Astrocyte of the cerebellum (primary cell): ENCODE measurements at places on chromosomes 1 and 21.

- DNase-seq: no peak
These were observed 213.9 kb upstream of the LYPLAL1 start for GRCh38 chr1:218959784-218960183.

DNA sequence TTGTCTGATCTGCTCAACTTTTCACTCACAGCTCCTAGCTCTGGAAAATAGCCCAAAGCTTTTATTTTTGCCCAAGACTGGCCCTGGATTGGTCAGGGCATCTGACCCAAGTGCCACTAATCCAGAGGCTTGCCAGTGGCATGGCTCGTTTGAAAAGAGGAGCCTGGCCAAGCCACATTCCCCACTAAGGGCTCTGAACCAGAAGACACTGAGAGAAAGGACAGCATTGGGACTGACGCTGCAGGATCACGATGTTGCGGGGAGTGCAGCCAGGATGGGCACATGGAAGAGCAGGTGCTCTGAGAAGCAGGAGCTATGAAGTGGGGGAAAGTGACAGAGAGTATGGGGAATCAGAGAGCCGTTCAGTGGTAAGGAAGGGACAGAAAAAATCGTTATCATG, 44.9 kb upstream of the TSPAN2 start:
- no peak for DNase-seq

DNA sequence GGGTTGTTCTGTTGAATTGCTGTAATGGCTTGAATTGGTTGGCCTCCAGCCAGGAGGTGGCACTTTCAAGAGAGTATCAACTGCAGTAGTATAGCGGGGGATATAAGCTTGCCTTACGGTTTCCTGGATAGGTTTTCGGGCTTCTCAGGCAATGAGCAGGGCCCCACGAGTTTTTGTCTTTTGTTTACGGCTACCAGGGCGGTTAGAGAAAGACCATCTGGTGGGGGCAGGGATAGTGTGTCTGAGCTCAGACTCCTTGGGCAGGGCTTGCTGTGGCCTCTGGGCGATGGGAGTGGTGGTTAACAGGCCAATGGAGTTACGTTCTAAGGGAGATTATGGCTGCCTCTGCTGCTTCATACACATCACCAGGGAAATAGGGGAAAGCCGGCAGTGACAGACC, 62.8 kb downstream of the DTL start:
- DNase-seq: no peak

GRCh38 chr1:26337206-26337535, 16.8 kb downstream of the CRYBG2 start:
- DNase-seq: no peak

GRCh38 chr1:183760661-183761060, 44.3 kb upstream of the RGL1 start:
- no peak for DNase-seq

DNA sequence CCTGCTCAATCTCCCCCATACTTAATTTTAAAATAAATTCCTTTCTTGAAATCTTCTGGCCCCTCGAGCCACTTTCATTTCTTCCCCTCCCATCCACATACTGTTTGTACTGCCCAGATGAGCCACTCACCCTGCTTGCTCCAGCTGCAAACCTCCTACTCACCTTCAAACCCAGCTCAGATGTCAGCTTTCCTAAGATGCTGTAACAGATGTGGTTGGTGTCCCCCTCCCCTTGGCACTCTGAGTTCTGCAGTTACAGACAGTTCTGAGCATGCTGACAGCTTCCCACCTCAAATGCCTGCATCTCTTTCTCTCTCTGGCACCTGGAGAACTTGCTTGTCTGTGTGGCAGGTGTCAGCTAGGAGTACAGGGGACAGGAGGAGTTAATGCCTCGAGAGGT, 106.7 kb downstream of the PTPRU start:
- no peak for DNase-seq

GRCh38 chr1:205170532-205171269, 40.8 kb downstream of the DSTYK start:
- DNase-seq: no peak

- no peak for DNase-seq
These were observed 77.7 kb downstream of the KIRREL1 start for GRCh38 chr1:158071138-158071537.

GRCh38 chr1:59926381-59927123, at the start of gene CYP2J2:
TSS of gene CYP2J2 (minus strand) at chr1:59926773. CDS start at chr1:59926746, 27 bp downstream.
- no peak for DNase-seq

DNA sequence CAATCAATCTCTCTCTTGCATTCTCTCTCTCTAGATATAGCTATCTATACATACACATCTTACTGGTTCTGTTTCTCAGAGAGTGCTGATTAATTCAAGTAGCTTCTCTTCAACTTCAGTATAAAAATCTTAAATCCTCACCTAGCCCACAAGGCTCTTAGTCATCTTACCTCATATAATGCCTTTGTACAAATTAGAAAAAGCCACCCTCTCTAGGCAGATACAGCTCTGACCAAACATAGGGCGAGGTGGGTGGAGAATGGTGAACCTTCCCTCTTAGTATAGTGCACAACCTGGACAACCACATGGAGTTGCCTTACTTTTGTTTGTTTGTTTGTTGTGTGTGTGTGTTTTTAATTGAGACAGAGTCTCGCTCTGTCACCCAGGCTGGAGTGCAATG, 5.1 kb upstream of the INAVA start:
- no peak for DNase-seq

GRCh38 chr1:29900712-29901111, 664.4 kb downstream of the PTPRU start:
- DNase-seq: no peak

DNA sequence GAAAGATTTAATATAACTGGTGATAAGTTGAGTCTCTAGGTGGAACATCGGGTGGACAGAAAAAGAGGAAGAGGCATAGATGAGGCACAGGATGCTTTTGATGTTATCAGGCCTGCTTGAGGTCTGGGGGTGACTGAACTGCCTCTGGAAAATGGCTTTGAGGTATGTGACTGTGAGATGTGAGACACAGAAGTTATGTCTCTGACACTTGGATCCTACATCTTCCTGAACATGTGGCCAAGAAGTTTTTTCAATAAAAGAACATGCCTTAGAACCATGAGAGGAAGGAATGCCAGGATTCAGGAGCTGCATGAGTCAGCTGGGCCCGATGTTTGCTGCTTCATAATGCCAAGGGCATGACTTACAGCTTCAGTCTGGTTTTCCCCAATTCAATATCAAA, 11.5 kb upstream of the AIM2 start:
- peak; percentile 38 for DNase-seq

- no peak for DNase-seq
These were observed 32.2 kb downstream of the CXADR start for GRCh38 chr21:17545007-17545406.

DNA sequence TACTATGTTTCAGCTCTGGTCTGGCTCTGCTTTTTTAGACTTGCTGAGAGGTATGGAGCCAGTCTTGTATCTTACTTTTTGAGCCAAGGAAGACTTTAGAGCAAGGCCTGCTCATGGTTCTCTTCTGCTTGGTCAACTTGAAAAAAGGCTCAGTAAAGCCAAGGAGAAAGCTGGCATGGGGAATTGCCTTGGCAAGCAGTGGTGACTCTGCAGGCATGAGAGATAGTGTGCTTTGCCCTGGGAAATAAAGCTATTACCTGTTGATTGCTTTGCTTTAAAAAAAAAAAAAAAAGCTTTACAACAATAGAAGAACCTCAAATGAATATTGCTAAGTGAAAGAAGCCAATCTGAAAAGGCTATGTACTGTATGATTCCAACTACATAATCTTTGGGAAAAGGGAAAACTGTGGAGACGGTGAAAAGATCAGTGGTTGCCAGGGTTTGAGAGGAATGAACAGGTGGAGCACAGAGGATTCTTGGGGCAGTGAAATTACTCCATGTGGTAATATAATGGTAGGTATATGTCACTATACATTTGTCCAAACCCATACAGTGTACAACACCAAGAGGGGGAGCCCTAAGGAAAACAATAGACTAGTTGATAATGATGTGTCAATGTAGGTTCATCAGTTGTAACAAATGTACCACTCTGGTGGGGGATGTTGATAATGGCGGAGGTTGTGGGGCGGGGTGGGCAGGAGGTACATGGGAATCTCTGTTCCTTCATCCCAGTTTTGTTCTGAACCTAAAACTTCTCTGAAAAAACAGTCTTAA, 87.6 kb downstream of the HMCN1 start:
- no peak for DNase-seq

- DNase-seq: peak; percentile 91
These were observed 2.7 kb upstream of the ANXA9 start for GRCh38 chr1:150979092-150980056.

DNA sequence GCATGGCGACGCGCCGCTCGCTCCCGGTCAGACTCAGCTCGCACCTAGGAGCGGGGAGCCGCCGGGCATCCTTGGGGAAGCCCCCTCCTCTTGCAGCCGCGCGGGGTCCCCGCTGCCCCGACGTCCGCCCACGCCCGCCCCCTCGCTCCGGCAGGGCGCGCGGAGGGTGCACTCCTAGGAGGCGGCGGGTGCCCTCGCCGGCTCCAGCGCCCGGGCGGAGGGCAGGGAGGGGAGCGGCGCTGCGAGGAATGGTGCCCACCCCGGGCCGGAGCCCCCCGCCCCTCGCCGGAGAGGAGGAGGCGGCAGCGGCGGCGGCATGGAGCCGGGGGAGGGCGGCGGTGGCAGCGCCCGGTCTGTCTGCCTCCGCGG, 488 bp downstream of the FAM78B start:
- DNase-seq: no peak

- no peak for DNase-seq
These were observed 40.1 kb upstream of the CXADR start for GRCh38 chr21:17472592-17473271.

GRCh38 chr21:42164064-42164789, 54.7 kb upstream of the ABCG1 start:
- no peak for DNase-seq

GRCh38 chr1:33255347-33256220, 708 bp upstream of the ZNF362 start:
- no peak for DNase-seq

DNA sequence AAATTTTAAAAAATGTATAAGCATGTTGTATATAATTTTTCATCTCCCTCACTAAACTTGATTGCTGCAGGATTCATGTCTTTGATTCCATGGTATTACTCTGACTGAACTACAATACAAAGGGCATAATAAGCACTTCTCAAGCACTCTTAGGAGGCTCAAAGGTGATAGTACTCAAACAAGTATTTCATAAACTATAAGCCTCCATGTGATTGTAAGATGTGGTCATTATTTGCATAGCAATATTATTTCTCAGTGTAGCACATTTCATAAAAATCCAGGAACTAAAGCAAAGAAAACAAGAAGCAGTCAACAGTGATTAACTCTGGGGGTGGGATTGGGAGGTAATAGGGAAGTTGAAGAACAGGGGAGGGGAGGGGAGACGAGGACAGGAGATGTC, 106.2 kb upstream of the DPT start:
- DNase-seq: no peak

- no peak for DNase-seq
These were observed 61.2 kb upstream of the CASZ1 start for GRCh38 chr1:10857687-10858086.

DNA sequence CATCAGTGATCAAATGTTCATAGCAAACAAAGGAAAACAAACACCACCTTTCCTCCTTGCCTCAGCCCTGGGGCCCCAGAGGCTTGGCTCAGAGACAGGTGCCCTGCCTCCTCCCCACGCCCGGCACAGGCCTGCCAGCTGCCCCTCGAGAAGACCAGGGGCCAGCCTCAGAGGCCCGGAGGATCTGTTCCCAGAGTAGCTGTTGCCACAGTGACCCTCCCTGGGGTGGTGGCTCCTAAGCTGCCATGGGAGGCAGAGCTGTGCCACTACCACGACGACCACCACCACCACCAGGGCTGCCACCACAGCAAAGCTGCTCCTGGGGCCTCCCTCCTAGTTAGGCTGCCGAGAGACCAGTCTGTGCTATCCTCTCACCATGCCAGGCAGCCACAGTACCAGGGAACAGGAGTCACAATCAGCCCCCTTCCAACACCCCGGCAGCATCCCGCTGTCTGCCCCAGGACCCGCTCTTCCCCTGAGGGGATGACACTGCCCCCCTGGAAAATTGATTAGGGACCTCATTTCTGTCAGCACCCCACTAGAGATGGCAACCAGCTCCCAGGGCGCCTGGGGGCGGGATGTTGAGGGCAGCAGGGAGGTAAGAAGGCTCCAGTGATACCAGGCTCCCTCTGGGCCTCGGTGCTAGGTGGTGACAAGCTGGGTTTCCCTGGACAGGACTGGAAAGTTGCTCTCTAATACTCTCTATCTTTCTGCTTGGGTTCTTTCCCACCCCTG, 30.5 kb downstream of the KCNC4 start:
- DNase-seq: no peak

GRCh38 chr21:26167593-26167992, 3.0 kb downstream of the APP start:
- DNase-seq: no peak

GRCh38 chr1:52825868-52826267, 16.7 kb upstream of the ZYG11A start:
- DNase-seq: no peak

DNA sequence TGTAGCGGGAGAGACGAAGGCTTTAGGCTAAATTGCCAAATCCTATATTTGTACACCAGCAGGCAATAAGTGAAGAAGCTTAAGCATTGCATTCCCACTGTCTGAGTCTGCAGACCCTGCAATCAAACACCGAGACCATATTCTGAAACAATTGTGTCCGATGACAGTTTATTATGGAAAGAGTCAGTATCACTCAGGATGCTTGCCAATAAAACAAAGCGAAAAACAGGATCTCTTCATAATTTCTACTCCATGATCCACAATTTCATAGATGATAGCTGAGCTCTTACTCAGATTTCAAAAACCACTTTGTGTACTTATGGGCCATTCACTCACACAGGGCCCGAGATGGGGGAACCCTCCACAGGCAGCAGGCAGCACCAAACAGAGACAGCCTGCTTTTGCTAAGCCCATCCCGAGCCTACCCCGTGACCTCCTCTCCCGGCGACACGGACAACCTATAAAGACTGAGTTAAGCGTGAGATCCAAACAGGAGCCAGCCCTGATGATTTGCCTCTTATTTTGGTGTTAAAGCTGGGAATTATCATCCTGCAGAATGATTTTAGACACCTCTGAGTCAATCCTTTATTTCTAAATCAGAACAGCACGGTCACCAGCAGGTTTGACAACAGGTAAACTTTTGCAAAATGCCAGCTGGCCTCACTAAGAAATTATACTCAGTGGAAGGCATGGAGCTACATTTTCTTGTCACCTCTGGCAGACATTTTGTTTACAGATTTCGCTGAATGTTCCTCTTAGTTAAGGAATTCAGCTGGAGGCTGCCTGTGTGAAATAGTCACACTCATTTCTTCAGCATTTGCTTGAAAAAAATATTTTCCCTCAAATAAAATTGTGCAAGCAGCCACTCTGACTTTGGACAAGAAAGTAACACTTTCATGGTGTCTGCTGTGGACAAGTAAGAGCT, 212.4 kb downstream of the GPATCH2 start:
- DNase-seq: no peak

- no peak for DNase-seq
These were observed 45.2 kb upstream of the ST6GALNAC3 start for GRCh38 chr1:76029331-76029730.

DNA sequence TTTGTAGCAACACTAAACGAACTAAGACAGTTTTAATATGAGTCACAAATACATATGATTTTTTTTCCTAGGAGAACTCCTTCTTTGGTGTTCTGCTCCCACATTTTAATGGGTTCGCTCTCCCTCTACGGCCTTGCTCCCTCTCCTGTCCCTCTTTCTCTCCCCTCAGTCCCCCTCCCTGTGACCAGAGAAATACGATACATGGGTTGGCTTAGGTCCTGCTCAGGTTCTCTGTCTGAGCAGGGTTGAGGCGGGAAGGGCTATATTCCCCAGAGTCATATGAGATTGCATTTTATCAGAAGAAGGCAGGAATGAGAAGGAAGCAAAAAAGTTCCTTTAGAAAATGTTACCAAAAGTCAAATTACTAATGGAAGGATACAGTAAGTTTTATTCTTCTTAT, 44.6 kb downstream of the UBE2U start:
- DNase-seq: no peak

- no peak for DNase-seq
These were observed 80.8 kb downstream of the ASH1L start for GRCh38 chr1:155481741-155482241.
